ENCODE measurements at places on chromosomes 5 and 9. TPM values are rescaled to one million over a fixed set of nuclear protein-coding genes. Genes with fewer than 3 reads are reported as not detected.

DNA sequence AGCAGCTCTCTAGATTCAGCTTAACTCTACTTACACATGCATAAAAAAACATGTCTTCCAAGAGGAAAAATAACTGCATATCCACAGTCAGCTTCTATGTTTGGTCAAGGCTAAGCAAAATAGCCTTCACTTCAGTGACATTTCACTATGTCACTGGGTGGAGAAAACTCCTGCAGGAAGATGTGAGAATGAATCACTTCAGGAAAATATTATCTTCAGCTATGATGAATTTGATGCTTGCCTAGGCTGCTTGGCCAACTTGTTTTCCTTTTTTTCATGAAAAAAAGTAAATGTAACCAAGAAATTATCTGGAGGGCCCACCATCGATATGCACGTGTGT is 143.0 kb upstream of the ZNF608 start:
- peak overlapping the region; percentile 81 for H3K4me3 ChIP-seq
- no peaks in the 10 kb centered on the region for H3K27me3 ChIP-seq
- H3K36me3 ChIP-seq, result no peaks in the 10 kb centered on the region
- peak overlapping the region; percentile 90 for H3K27ac ChIP-seq
- peaks cover 26% of the 10 kb centered on the region for H3K4me1 ChIP-seq

DNA sequence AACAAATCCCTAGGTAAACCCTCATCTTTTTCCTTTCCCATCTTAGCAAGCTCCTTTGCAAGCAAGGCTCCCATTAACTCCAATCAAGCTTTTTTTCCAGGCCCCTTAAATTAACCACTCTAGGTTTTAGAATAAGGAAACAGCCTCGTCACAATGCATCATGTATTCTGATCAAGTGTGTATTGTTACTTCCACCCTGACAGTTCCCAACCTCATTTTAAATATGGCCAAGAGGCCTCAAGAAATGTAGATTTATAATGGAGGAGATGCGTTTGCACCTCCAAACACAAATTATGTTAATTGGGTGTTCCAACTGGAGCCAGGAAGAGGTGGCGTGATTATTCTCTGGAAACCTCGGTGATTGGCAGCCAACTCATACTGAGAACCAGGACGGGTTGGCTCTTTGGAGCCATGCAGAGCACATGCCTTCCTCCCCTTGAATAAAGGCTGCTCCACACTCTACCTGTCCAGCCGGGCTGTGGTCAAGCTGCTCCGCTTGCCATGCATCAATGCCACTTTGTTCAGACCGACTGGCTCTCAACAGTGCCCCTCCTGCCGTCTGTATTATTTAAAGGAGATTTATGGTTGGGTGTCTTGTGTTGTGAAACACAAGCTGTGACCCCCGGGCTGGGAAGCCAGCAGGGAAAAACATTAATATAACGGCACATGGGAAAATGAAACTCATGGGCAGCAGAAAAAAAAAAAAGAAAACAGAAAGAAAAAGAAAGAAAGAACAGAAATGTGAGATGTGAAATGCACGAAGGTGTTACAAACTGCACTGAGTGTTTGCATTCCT is 191.1 kb downstream of the EBF1 start:
- H3K4me1 ChIP-seq, result peaks cover 54% of the 10 kb centered on the region
- no peaks in the 10 kb centered on the region for H3K36me3 ChIP-seq
- no peak overlapping the region for H3K27ac ChIP-seq
- H3K27me3 ChIP-seq, result peaks cover 19% of the 10 kb centered on the region
- no peak overlapping the region for H3K4me3 ChIP-seq
- no peak for DNase-seq

GRCh38 chr9:110923601-110924000 is 114.7 kb downstream of the LPAR1 start:
- DNase-seq, result no peak
- H3K4me1 ChIP-seq, result no peaks in the 10 kb centered on the region
- no peaks in the 10 kb centered on the region for H3K27me3 ChIP-seq
- H3K4me3 ChIP-seq, result no peak overlapping the region

DNA sequence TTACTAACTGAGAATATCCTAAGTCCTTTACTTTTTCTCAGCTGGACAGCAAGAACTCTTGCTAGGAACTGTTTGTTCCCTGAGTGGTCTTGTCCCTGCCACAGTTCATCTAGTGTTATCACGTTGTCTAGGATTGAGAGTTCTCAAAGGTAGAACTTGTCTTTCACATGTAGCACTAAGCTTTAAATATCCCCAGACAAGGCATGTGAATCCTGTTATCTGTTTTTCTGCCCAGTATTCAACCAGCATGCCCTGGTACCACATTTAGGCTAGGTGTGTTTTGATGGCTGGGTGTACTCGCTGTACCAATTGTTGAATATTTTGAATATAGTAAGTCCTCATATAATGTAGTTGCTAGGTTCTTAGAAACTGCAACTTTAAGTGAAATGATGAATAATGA is 27.9 kb upstream of the PDZD2 start:
- no peak overlapping the region for H3K4me3 ChIP-seq
- no peaks in the 10 kb centered on the region for H3K36me3 ChIP-seq
- H3K27ac ChIP-seq, result no peak overlapping the region
- H3K27me3 ChIP-seq, result peaks cover 3% of the 10 kb centered on the region

- H3K27ac ChIP-seq, result no peak overlapping the region
- H3K4me3 ChIP-seq, result no peak overlapping the region
- H3K27me3 ChIP-seq, result peaks cover 2% of the 10 kb centered on the region
- H3K36me3 ChIP-seq, result peaks cover 5% of the 10 kb centered on the region
- no peak for DNase-seq
These were observed 215.2 kb downstream of the COMMD10 start for GRCh38 chr5:116299746-116300640.

GRCh38 chr9:115127191-115127817 is 9.3 kb upstream of the TNC start:
- peaks cover 2% of the 10 kb centered on the region for H3K4me1 ChIP-seq
- peaks cover 1% of the 10 kb centered on the region for H3K27me3 ChIP-seq
- H3K4me3 ChIP-seq, result no peak overlapping the region
- no peak for DNase-seq

PDCD1LG2 gene
- total RNA-seq, result not detected

DNA sequence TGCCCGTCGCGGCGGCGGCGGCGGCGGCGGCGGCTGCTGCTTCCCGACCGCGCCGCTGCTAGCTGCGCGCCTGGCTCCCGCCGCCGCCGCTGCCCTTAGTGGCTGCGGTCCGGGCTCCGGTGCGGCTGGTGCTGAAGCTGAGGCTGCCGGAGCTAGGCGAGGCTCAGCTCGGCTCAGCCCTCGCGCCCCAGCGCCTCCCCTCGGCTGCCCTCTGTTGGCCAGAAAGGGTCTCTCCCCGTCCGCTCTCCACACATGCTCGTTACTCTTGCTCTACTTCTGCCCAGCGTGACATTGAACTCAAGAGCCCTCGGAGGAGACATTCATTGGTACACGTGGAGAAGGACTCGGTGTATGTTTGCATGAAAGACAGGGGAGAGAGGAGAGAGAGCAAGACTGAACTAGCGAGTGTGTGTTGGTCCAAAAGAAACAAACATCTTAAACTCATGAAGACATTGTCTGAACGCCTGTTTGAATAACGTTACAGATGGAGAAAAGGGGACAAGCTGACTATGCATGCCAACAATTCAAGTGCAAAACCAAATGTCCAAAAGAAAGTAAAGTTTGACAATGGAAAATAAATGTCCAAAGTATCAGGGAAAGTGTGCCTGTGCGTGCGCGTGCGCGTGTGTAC is at the start of gene HCN1:
TSS of gene HCN1 (minus strand) at position 175 of the 631 bp plus-strand sequence.
- H3K27me3 ChIP-seq, result peaks cover 5% of the 10 kb centered on the region
- no peaks in the 10 kb centered on the region for H3K36me3 ChIP-seq
- peak; percentile 94 for DNase-seq
- peaks cover 16% of the 10 kb centered on the region for H3K4me1 ChIP-seq
- peak within 1 kb of the TSS; percentile 89 for H3K4me3 ChIP-seq
- no peak within 1 kb of the TSS for H3K27ac ChIP-seq

KIF4B gene
- total RNA-seq, result not detected

GRCh38 chr5:175900157-175900556 is 28.8 kb downstream of the CPLX2 start:
- peaks cover 9% of the 10 kb centered on the region for H3K4me1 ChIP-seq
- H3K27ac ChIP-seq, result no peak overlapping the region
- H3K4me3 ChIP-seq, result no peak overlapping the region
- no peak for DNase-seq
- H3K36me3 ChIP-seq, result peaks cover 7% of the 10 kb centered on the region
- H3K27me3 ChIP-seq, result peaks cover 1% of the 10 kb centered on the region

- DNase-seq, result no peak
- H3K4me1 ChIP-seq, result peaks cover 4% of the 10 kb centered on the region
- no peak overlapping the region for H3K27ac ChIP-seq
- peaks cover 3% of the 10 kb centered on the region for H3K27me3 ChIP-seq
- H3K36me3 ChIP-seq, result no peaks in the 10 kb centered on the region
These were observed 7.6 kb downstream of the OTULIN start for GRCh38 chr5:14672082-14672481.

DNA sequence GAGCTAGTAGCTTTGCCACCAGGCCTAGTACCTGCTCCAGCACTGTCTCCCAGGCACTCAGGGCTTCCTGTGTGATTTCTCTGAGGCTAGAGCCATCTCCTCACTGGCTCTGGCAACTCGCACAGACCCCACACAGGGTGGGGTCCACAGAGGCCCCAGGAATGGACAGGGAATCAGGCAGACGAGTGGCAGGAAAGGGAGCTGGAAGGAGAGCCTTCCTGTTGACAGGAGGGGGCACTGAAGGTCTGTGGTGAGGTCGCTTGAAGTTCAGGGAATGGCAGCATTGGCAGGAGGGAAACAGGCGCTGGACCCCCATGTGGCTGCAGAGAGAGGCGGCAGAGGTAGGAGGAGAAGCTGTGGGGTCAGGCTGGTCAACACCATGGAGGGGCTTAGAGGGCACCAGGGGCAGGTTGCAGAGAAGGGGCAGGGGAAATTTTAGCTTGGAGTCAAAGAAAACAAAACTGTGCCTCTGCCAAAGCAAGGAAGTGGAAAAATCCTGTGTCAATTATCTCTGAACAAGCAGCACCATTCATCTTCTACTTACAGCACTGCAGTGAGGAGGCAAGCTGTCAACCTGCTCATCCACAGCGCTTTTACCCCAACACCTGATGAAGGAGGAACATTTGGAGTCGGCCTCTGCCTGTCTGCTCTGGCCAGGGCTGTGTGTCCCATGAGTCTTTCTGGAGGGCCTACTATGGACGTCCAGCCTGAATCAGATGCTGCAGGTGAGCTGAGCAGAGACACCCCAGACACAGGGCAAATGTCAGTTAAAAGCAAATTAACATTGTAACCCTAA is 270.2 kb downstream of the FSTL4 start:
- H3K4me3 ChIP-seq, result no peak overlapping the region
- no peak for DNase-seq
- H3K36me3 ChIP-seq, result no peaks in the 10 kb centered on the region

GRCh38 chr9:112002131-112002846 is 105.7 kb downstream of the UGCG start:
- no peak for DNase-seq
- no peaks in the 10 kb centered on the region for H3K4me1 ChIP-seq
- H3K27ac ChIP-seq, result no peak overlapping the region
- peaks cover 2% of the 10 kb centered on the region for H3K27me3 ChIP-seq
- H3K36me3 ChIP-seq, result no peaks in the 10 kb centered on the region
- no peak overlapping the region for H3K4me3 ChIP-seq

PIP5K1B gene
- 0.27 TPM for total RNA-seq

Measured in glutamatergic neuron (in vitro differentiated cells).